Stimulated activated CD8-positive, alpha-beta memory T cell treated with anti-CD3 and anti-CD28 coated beads, Interleukin-2, amount 100 ng/mL, for 1 hour (primary cell): ENCODE measurements at places on chromosomes 4 and X.

DNA sequence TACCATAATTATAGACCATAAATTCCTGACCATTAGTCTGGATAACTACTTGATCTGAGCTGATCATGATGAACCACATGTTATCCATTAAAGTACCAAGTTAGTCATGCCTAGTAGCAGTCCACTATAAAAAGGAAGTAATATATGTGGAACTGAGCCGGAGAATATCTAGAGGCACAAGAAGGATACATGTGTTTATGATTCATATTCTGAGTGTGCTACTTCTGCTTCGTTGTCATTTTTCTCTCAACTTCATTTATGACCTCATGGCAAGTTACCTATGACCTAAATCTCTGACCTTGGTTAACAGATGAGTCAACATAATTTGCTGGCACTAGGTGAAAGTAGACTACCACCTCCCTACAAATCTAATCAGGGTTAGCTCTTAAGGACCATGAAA lies 56.5 kb upstream of the ANKRD17 start:
- no peak for DNase-seq

DNA sequence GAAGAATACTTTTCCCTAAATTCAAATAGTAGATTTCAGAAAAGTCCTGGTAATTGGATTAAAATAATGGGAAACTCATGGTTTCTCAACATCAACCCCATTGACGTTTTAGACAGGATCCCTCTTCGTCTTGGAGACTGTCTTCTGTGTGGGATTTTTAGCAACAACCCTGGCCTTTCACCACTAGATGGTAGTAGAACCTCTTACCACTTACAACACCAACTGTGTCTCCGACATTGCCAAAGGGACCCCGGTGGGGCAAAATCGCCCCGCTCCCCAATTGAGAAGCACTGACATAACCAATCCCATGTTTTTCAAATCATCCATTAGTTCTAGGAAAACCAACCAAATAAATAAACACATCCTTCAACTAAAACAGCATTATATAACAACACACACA lies 16.9 kb upstream of the ANOS1 start:
- DNase-seq: no peak

DNA sequence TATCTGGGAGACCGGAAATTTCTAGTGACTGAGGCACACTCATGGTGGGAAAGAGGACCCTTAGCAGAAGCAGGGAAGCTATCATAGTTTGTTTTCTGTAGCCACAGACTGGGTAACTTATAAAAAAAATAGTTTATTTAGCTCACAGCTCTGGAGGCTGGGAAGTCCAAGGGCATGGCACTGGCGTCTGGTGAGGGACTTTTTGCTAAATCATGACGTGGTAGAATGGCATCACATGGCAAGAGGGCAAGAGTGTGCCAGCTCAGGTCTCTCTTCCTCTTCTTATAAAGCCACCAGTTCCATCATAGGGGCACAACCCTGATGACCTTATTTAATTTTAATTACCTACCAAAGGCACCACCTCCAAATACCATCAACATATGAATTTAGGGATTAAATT lies 13.3 kb downstream of the APLN start:
- no peak for DNase-seq

DNA sequence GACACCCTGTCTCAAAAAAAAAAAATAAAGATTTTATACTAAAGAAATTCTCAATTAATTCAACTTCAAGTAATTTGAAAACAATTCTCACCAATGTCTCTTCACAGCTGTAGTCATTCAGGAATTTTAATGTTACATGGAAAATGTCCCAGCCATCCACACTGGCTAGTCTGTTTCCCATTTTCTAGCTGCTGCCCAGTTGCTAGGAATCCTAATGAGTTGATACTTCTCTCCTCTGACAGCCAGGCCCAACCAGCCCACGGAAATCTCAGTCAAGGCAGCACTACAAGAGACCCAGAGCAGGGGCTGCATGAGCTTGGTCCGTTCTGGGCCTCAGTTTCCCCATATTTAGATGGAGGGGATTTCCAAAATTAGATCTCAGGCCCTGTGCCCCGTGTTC lies 59.1 kb downstream of the CASP3 start:
- no peak for DNase-seq

- no peak for DNase-seq
Observed at GRCh38 chr4:185309770-185310169, 86.0 kb downstream of the LRP2BP start.

GRCh38 chr4:77143091-77143490 lies 13.9 kb upstream of the CCNG2 start:
- no peak for DNase-seq

DNA sequence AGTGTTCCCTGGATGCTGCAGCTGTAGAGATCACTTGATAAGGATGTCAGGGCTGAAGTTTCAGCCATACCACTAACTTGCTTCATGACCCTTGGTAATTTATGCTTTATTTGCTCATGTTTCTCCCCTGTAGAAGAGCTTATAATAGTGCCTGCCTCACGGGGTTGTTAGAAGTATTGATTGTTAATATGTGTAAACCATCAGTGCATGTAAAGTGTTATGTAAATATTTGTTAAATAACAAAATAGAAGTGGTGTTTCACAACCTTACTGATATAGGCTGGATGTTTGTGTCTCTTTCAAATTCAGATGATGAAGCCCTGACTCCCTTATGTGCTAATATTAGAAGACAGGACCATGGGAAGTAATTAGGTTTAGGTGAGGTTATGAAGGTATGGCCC lies 1.5 kb upstream of the CXCL2 start:
- no peak for DNase-seq

- no peak for DNase-seq
Observed at GRCh38 chrX:16125520-16126149, 2.3 kb downstream of the GRPR start.

GRCh38 chr4:71290074-71290473 lies 48.7 kb upstream of the SLC4A4 start:
- no peak for DNase-seq

DNA sequence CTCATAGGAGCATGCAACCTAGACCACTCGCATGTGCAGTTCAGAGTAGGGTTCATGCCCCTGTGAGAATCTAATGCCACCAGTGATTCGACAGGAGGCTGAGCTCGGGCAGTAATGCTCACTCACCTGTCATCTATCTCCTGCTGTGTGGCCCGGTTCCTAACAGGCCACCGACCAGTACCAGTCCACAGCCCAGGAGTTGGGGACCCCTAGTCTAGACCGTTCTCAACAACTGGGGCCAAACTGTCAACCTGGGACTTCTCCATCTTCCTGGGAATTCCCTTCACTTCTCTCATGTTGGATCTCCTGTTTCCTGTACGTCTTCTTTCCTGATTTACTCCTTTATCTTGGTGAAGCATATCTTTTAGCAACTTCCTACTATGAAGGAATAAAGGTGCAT lies 79.4 kb upstream of the HELT start:
- DNase-seq: no peak

- DNase-seq: no peak
Observed at GRCh38 chr4:95839891-95840290, at the start of gene PDHA2. PDHA2 (plus strand) TSS chr4:95840093; CDS start chr4:95840151, 58 bp downstream.

GRCh38 chr4:153466949-153467896 lies 1.1 kb downstream of the TMEM131L start:
- DNase-seq: no peak

DNA sequence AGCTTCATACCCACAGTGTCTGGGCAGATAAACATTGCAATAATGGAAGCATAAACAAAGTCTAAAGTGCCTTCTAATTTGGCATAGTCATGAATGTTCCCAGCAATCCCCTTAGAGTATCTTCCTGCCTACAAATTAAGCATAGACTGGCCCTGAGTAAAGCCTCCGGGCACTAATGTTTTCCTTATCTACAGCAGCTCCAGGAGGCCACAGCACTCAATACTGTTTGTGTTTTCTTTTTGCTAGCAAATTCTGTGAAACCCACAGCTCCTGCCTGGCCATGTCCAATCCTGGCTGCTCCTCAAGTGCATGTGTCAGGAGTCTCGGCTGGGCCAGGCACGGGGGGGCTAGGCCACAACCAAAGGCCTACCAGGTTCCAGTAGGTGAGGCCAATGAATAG lies 102.7 kb upstream of the TBC1D9 start:
- no peak for DNase-seq

GRCh38 chr4:80036949-80037685 lies 35.9 kb downstream of the ANTXR2 start:
- no peak for DNase-seq

DNA sequence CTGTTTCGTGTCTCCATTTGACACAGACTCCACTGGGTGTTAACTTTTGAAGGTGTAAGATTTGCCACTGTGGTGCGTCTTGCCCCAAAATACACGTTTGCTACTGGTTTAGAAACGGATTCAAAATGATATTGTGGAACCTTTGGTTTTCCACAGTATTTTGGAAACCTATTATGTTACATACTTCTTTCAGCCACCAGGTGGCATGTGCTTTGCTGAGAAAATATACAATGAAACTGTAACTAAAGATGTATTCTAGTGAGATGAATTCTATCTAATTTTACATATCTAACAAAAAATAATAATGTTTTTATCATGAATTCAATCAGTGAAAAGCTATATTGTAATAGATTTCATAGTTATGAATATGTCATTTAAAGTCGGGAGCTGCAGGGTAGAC lies 28.4 kb upstream of the SLITRK4 start:
- DNase-seq: no peak

DNA sequence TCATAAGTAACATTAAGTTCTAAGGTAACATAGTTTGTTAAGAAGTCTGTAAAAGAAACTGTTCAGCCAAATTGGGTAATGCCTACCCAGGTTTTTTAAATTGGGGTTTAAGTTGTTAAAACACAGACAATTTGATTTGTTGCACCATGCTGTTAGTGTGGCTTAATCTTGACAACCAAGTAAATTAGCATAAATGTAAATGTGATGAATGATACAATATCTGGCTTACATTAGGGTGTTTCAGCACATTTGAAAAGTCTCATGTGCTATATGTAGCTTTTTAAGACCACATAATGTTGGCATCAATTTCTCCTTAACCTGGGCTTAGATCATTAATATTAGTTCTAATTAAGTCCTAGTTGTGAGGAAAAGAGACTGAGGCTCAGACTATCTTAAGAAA lies 72.4 kb upstream of the SMARCA5 start:
- DNase-seq: no peak

DNA sequence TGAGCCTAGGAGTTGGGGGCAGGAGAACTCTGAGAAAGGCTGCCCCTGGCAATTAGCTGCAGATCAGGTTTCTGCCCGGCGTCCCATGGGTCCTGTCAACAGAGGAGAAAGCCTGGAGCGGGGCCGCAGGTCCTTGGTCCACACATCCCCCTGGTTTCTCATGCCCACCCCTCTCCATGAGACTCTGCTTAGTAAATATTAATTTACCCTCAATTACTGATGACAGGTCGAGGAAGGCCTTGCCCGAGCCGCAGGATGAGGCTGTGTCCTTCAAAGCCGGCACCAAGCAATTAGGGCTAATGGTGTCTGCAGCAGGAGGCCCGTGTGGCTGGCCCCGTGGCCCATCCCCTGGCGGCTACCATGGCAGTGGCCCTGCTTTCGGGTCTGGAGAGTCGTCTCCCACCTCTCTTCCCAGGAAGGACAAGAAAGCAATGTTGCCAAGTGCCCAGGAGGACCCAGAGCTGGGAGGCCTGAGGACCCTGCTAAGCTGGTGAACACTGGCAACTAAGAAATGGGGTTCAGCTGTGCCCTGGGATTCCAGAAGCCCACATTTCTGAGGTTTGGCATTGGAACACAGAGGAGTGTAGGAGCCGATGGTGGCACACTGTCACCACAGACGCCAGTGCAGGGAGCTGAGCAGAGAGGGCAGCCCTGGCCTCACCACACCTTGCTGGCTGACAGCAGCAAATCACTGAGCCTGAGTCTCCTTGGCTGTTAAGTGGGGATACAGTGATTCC lies 114.6 kb downstream of the CPZ start:
- no peak for DNase-seq

DNA sequence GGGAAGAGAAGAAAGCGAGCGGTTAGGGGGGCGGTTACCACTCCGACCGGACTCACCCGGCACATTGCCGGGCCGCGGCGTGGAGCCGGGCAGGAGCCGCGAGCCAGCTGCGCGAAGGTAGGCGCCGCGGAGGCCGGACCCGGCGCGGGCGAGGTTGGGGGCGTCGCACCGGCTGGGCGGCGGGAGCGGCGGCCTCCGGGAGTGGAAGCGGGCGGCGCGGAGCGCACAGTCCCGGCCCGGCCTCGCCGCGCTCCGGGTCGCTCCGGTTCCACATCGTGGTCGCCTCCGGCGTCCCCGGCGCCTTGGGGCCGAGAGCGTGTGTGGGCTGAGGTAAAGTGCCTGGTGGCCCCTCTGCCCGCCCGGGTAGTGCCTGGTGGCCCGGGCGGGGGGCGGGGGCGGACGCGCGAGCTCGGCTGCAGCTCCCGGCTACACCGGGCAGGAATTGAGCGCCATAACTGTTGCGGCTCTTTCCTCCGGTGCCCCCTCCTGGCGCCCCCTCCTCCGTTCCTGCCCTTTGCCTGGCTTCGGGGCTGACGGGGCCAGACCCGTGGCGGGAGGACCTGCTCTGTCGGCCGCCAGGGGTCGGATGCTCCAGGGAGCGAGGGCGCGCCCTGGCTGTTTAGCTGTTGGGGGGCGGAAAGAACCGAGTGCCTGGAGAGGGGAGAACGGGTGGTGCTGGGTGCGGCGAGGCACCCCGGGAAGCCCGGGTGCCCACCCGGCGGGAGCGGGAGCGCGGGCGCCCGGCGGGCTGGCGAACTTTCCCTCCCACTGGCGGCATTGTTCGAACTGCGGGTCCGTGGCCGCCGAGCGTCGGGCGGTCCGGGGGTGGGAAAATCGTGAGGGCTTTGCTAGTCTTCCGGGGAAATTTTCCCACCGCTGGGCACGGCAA lies 626 bp downstream of the JADE3 start:
- DNase-seq: no peak

GRCh38 chr4:40255393-40256281 lies 58.8 kb downstream of the RHOH start:
- DNase-seq: no peak

GRCh38 chr4:118716304-118716703 lies 31.1 kb downstream of the METTL14 start:
- no peak for DNase-seq

GRCh38 chrX:94515009-94515408 lies 841.0 kb downstream of the FAM133A start:
- no peak for DNase-seq

GRCh38 chr4:56424697-56425514 lies 10.5 kb downstream of the PPAT start:
- no peak for DNase-seq

DNA sequence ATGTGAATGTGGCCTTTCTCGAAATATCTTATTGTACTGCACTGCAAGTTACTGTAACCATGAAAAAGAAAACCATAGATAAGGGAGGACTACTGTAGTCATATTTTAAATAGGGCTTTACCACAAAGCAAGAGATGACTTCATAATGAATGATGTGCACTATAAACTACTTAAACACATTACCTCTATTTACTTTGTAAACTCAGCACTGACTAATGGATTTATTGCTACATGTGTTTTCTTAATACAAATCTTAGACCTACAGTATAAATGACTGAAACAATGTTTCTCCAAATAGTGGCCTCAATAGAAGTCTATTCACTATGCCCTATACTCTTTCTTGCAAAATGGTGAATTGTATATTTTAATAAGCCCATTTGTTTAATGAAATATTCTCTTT lies 61.1 kb downstream of the HDX start:
- no peak for DNase-seq
